Calu3 (cell line): ENCODE measurements at places on chromosomes 6 and 20. TPM values are rescaled to one million over a fixed set of nuclear protein-coding genes. Genes with fewer than 3 reads are reported as not detected.
A peak's percentile ranks its signal among the peaks of the same experiment; 100 is the strongest.

- peaks cover 25% of the 10 kb centered on the region for H3K4me1 ChIP-seq
- H3K36me3 ChIP-seq = peaks cover 3% of the 10 kb centered on the region
- DNase-seq = no peak
- H3K27me3 ChIP-seq = no peaks in the 10 kb centered on the region
These were observed 282.5 kb downstream of the ESR1 start for GRCh38 chr6:152089992-152090391.

- no peaks in the 10 kb centered on the region for H3K4me1 ChIP-seq
- H3K27me3 ChIP-seq = peaks cover 9% of the 10 kb centered on the region
- H3K4me3 ChIP-seq = no peak overlapping the region
These were observed 45.5 kb upstream of the SLC23A2 start for GRCh38 chr20:5046656-5047339.

- no peaks in the 10 kb centered on the region for H3K27me3 ChIP-seq
- DNase-seq = no peak
- peak overlapping the region; percentile 85 for H3K4me3 ChIP-seq
- H3K36me3 ChIP-seq = peaks cover 32% of the 10 kb centered on the region
- H3K4me1 ChIP-seq = peaks cover 11% of the 10 kb centered on the region
These were observed 2.6 kb downstream of the FASTKD5 start for GRCh38 chr20:3156811-3157619.

DNA sequence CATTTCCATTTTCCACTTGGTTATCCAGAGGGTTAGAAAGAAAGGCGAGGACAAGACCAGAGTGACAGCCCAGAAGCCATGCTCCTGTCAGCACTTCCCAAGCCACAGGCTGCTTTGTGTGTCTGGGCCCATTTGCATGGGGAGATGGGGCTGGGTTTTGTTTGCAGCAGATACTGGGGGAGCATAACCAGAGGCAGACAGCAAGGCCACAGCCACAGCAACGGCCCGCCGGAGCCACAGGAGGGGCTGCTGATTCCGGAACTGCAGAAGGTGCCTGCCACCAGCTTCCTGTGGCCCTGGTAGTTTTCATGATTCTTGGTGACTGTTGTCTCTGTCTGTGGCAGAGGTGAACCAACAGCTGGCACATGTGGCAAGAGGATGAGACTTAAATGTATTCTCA, 106.6 kb downstream of the DLL1 start:
- DNase-seq = no peak
- peaks cover 27% of the 10 kb centered on the region for H3K27me3 ChIP-seq
- H3K4me1 ChIP-seq = no peaks in the 10 kb centered on the region
- H3K27ac ChIP-seq = no peak overlapping the region

- H3K36me3 ChIP-seq = no peaks in the 10 kb centered on the region
- DNase-seq = no peak
- H3K4me3 ChIP-seq = no peak overlapping the region
- H3K27me3 ChIP-seq = no peaks in the 10 kb centered on the region
- H3K4me1 ChIP-seq = no peaks in the 10 kb centered on the region
These were observed 145.5 kb downstream of the TENT5A start for GRCh38 chr6:81606965-81607381.

GRCh38 chr6:12440981-12441380, 150.8 kb downstream of the EDN1 start:
- no peaks in the 10 kb centered on the region for H3K36me3 ChIP-seq
- DNase-seq = no peak
- H3K4me1 ChIP-seq = peaks cover 7% of the 10 kb centered on the region
- no peaks in the 10 kb centered on the region for H3K27me3 ChIP-seq
- H3K4me3 ChIP-seq = no peak overlapping the region
- no peak overlapping the region for H3K27ac ChIP-seq

GRCh38 chr6:158868890-158869825, 50.0 kb upstream of the EZR start:
- peaks cover 37% of the 10 kb centered on the region for H3K4me1 ChIP-seq
- H3K27me3 ChIP-seq = no peaks in the 10 kb centered on the region
- peak; percentile 98 for DNase-seq

- no peak overlapping the region for H3K4me3 ChIP-seq
- DNase-seq = no peak
- no peaks in the 10 kb centered on the region for H3K36me3 ChIP-seq
These were observed 91.2 kb upstream of the SCP2D1 start for GRCh38 chr20:18722371-18722770.

DNA sequence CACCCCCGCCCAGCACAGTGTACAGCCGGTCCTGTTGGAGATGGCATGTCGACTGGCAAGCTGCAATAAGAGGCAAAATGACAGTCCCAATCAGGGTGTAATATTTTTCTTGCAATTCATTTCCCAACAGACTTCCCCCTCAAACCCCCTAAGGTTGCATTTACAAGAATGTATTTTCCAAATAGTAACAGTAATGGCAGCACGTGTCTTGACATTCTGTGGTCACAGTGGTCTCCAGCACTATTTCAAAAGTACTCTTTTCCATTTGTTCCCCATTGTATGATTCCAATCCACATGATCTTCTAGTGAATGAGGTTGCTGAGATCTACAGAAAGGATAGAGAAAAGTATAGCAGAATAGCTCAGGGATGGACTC, 97.8 kb upstream of the CARMIL1 start:
- no peak for DNase-seq
- no peaks in the 10 kb centered on the region for H3K27me3 ChIP-seq
- H3K36me3 ChIP-seq = no peaks in the 10 kb centered on the region
- H3K27ac ChIP-seq = no peak overlapping the region
- H3K4me3 ChIP-seq = no peak overlapping the region

- H3K4me3 ChIP-seq = no peak overlapping the region
- peaks cover 22% of the 10 kb centered on the region for H3K36me3 ChIP-seq
- H3K27ac ChIP-seq = no peak overlapping the region
- H3K27me3 ChIP-seq = no peaks in the 10 kb centered on the region
- H3K4me1 ChIP-seq = peaks cover 25% of the 10 kb centered on the region
- DNase-seq = no peak
These were observed 3.3 kb upstream of the APMAP start for GRCh38 chr20:24995741-24996448.

DNA sequence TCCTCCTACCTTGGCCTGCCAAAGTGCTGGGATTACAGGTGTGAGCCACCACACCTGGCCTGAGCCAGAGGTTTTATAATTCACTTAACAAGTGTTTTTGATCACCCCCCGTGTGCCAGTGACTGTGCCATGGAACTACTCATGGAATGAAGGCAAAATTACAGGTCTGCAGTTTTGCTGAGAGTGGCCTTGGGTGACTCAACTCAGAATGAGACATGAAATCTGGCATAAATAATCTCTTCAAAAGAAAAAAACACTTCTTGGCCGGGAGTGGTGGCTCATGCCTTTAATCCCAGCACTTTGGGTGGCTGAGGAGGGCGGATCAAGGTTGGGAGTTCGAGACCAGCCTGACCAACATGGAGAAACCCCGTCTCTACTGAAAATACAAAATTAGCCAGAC, 166.9 kb upstream of the SALL4 start:
- no peaks in the 10 kb centered on the region for H3K27me3 ChIP-seq
- H3K4me3 ChIP-seq = no peak overlapping the region
- H3K4me1 ChIP-seq = peaks cover 12% of the 10 kb centered on the region
- no peaks in the 10 kb centered on the region for H3K36me3 ChIP-seq
- H3K27ac ChIP-seq = no peak overlapping the region
- no peak for DNase-seq

- DNase-seq = no peak
- H3K36me3 ChIP-seq = peaks cover 14% of the 10 kb centered on the region
- H3K4me1 ChIP-seq = peaks cover 14% of the 10 kb centered on the region
- H3K4me3 ChIP-seq = no peak overlapping the region
- H3K27me3 ChIP-seq = no peaks in the 10 kb centered on the region
These were observed 4.7 kb upstream of the AKAP7 start for GRCh38 chr6:131130554-131130940.

DNA sequence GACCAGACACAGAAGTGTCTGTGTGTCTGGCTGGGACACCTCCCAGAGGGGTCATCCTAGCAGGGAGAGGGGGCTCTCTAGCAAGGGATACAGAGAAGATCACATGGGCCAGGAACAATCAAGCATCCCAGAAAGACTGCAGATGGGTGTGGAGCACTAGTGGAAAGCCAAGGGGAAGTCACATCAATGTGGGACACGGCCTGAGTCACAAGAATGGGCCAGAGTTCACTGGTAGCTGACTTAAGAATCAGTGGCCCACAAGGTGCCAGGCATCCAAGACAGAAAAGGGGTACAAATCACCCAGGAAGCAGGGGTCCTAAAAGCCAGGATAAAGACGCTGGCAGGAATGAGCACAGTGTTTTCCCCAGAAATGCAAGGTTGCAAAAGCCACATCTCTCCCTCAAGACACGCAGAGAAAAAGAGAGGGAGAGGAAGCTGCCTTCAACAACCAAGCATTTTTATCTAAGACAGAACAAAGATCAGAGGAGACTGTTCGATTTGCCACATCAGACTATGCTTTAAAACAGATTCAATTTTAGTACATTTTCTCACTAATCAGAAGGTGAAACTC, 113.6 kb upstream of the DST start:
- H3K27ac ChIP-seq = peak overlapping the region; percentile 22
- no peak overlapping the region for H3K4me3 ChIP-seq
- H3K4me1 ChIP-seq = peaks cover 63% of the 10 kb centered on the region
- H3K36me3 ChIP-seq = no peaks in the 10 kb centered on the region
- no peak for DNase-seq

The LY6G6F gene
- total RNA-seq = not detected in 2 replicates

The PPIL4 gene
- total RNA-seq = 21.5 and 22.6 TPM in 2 replicates

The SUMO4 gene
- total RNA-seq = 1.4 and 2.9 TPM in 2 replicates

The CST5 gene
- total RNA-seq = not detected in 2 replicates
